ENCODE measurements at places on chromosomes 5 and 9.

DNA sequence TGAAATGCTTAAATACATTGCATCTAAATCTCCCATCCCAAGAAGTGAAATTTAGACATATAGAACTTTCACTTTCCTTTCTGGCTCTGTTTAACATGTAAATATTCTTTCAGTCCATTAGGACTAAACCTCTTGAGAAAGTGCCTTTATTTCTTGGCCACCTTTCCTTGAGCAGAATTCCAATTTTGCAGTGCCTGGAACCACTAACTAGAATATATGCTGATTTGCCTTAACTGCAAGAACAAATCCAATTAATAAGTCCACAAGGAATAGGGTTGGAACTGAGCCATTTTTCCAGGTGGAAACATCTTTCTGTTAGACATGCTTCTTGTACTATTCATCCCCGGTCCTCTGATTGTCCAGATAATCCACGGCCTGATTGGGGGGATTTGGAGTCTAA is 478.0 kb downstream of the ENC1 start:
- DNase-seq, result no peak

- DNase-seq, result no peak
These were observed 6.4 kb upstream of the NOL6 start for GRCh38 chr9:33480106-33480505.

DNA sequence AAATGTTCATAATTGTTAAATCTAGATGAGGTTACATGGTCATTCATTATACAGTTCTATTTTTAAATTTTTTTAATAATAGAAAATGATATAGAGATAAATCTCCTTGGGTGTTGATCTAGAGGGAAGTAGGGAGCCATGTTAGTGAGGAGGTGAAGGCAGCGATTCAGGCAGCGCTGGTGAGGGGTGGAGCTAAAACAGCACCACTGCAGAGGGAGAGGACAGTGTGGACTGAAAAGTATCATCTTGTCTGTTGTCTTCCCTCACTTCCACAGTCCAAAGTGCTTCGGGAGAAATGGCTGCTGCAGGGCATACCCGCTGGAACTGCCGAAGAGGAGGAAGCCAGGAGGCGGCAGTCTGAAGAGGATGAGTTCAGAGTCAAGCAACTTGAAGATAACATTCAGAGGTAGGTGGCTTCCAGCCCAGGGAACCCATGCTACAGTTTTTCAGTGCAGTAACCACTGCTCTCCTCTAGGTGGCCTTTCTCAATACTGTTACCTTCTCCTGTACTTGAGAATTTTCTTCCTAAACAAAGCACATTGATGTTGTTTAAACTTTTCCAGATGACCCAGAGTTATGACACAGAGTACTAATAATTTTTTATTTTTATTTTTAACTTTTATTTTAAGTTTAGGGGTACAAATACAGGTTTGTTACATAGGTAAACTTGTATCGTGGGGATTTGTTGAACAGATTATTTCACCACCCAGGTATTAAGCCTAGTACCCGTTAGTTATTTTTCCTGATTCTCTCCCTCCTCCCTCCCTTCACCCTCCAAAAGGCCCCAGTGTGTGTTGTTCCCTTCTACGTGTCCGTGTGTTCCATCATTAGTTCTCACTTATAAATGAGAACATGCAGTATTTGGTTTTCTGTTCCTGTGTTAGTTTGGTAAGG is 100.5 kb downstream of the PALM2AKAP2 start:
- no peak for DNase-seq

DNA sequence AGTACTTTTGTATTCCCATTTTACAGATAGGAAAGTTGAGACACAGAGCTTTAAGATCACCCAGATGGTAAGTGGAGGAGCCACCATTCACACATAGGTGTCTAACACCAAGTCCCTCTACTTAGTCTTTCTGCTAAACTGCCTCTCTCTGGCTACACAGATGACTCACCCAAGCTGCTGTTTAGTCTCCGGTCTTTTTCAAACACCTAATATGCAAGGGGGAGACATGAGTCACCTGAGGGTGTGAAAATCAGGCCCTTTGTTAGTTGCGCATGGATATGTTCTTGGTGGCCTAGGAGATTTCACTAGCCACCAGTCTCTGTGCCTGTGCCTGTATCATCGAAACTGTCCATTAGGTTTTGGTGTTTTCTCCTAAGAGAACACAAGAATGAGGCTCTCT is 117.8 kb downstream of the MAST4 start:
- DNase-seq, result no peak

GRCh38 chr5:43197535-43197934 is 5.5 kb downstream of the NIM1K start:
- no peak for DNase-seq

- DNase-seq, result no peak
These were observed 136.6 kb downstream of the GNA14 start for GRCh38 chr9:77511525-77511924.

DNA sequence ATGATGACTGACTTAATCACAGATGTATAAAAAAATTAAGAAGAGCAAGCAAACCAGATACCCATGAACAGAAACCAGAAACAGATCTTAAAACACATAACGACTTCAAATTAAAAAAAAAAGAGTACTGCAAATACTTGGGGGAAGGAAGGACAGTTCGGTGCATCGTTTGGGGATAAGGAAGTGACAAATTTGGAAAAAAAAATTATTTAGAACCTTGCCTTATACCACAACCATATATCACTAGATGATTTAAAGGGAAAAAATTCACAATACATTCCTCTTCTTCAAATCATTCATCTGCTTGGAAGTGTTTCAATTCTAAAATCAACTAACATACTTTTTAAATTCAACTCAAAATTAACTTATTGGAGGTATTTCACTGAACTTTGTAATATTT is 1038.6 kb upstream of the DMAC1 start:
- DNase-seq, result no peak

- DNase-seq, result no peak
These were observed 44.8 kb upstream of the SLC1A3 start for GRCh38 chr5:36561601-36562000.

DNA sequence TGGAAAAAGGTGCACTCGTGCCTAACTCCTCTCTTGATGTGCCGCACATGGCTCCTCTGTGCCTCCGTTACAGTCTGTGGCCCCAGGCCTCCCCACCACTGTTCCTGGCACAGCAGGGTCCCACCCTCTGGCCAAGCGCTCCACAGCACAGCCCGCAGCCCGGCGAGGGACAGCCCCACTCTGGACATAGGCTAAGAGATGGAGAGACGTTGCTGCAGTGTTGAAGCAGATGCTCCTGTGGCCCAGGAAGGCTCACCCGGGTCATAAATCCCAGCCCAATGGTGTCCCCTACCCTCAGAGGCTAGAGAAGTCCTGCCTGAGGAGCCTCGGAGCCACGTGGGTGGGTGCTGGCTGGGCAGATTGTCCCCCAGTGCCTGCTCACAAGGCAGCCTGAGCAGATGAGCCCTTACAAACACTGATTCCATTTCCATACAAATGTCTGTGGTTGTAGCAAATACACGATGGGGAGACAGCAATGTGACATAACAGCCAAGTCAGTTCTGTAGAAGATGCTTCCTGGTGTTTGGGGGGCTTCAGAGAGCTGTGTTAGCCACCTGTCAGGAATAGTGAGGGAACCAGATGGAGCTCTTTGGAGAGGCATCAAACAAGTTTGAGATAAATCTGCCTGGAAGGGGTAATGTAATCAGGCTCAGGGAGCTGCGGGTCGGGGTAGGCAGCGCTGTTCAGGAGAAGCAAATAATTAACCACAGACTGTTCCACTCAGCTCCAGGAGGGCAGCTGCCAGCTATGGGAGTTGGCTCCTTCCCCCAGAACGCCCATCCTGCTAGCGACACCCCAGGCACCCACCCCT is 41.7 kb downstream of the C5orf15 start:
- DNase-seq, result no peak

DNA sequence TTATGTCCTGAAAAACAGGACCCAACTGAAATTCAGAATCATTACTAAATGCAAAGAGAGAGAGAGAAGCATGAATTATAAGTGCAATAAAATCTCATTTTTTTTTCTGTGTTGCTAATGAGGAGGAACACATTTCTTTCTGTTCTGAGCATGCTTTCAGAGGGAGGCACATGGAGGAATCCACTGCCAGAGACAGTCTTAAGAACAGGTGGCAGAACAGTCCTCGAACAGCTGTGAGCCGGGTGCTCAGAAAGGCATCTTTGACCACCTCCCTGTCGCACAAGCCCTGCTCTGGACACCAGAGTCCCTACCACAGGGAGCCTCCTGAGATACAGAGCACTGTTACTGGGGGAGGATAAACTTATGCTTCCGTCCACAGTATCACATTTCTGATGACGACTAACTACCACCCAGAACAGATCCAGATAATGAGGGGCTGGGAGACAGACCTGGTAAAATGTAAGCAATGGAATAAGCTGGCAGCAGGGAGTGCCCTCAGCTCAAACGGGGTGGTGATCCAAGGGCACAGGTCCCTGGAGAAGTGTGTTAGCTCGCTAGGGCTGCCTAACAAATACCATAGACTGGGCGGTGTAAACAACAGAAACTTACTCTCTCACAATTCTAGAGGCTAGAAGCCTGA is 134.0 kb downstream of the SLC1A3 start:
- DNase-seq, result no peak

DNA sequence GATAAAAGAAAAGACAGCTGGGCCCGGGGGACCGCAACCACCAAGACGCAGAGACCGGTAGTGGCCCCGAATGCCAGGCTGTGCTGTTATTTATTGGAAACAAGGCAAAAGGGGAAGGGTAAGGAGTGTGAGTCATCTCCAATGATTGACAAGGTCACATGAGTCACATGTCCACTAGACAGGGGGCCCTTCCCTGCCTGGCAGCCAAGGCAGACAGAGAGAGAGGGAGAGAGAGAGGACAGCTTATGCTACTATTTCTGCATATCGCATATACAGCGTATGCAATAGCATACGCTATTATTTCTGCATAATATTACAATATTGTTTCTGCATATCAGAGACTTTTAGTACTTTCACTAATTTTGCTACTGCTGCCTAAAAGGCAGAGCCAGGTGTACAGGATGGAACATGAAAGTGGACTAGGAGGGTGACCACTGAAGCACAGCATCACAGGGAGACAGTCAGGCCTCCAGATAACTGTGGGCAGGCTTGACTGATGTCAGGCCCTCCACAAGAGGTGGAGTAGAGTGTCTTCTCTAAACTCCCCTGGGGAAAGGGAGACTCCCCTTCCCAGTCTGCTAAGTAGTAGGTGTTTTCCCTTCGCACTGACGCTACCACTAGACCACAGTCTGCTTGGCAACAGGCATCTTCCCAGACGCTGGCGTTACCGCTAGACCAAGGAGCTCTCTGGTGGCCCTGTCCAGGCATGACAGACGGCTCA is 50.3 kb downstream of the RFX3 start:
- DNase-seq, result no peak

- no peak for DNase-seq
These were observed 68.2 kb downstream of the PHF2 start for GRCh38 chr9:93644397-93645088.

GRCh38 chr5:10825897-10826644 is 65.0 kb upstream of the DAP start:
- DNase-seq, result no peak

- DNase-seq, result no peak
These were observed 15.4 kb downstream of the AOPEP start for GRCh38 chr9:94741866-94742265.

- no peak for DNase-seq
These were observed 103.9 kb upstream of the SMIM23 start for GRCh38 chr5:171681677-171682076.

Data from AG04450 (cell line).